Activated CD4-positive, alpha-beta T cell treated with anti-CD3 and anti-CD28 coated beads for 36 hours (primary cell): ENCODE measurements at places on chromosomes 3 and 15. TPM values are rescaled to one million over a fixed set of nuclear protein-coding genes. Genes with fewer than 3 reads are reported as not detected.
A peak's percentile ranks its signal among the peaks of the same experiment; 100 is the strongest.

BCHE gene
- total RNA-seq: not detected

NGLY1 gene
- total RNA-seq: 86.1 TPM

SIDT1 gene
- total RNA-seq: 19.0 TPM

MYO5C gene
- 0.42 TPM for total RNA-seq

GRCh38 chr3:94822298-94822697 lies 759.4 kb downstream of the NSUN3 start:
- no peak overlapping the region for H3K27ac ChIP-seq
- DNase-seq: no peak
- H3K4me3 ChIP-seq: no peak overlapping the region
- H3K27me3 ChIP-seq: no peaks in the 10 kb centered on the region
- H3K36me3 ChIP-seq: no peaks in the 10 kb centered on the region
- no peaks in the 10 kb centered on the region for H3K4me1 ChIP-seq

DNA sequence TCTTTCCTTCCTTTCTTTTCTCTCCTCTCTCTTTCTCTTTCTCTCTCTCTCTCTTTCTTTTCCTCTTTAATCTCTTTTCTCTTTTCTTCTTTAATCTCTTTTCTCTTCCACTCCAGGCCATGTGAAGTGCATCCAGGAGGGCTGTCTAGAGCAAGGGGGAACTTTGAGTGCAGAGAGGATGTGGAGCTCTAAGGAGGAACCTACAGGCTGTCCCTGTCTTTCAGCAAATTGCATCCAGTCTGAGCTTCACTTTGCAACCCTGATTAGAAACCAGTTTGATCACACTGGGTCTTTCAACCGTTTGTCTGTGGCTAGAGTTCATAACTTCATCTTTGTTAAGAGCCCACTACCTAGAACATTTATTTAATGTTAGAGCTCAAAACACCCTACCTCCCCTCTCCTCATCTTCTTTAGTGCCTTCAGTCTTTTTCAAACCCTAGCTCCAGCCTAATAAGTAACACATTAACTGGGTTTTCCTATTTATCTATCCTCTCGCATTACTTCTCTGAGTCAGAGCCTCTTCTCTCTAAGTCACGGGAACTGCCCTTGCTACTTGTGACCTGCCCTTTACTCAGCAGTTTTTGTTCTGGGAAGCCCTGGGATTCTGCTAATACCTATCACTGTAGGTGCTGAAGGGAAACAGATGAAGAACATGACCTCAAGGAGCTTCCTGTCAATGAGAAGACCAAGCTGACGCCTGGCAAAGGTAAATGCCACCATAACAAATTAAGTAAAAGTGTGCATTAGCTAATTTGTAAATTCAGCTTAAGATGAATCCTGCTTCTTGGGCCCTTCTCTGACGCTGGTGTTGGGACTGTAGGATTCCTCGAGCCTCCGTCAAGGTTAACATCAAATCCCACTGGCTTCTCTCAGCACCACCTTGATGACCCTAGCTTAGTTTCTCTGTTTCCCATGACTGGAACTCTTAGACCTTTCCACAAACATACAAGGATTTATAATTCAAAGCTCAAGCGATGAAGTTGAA lies at the start of gene GCNT3:
TSS of gene GCNT3 (plus strand) at position 508 of the 985 bp plus-strand sequence. CDS start 6,456 bp downstream, outside the sequence.
- H3K4me1 ChIP-seq: peaks cover 4% of the 10 kb centered on the region
- H3K4me3 ChIP-seq: no peak within 1 kb of the TSS

DNA sequence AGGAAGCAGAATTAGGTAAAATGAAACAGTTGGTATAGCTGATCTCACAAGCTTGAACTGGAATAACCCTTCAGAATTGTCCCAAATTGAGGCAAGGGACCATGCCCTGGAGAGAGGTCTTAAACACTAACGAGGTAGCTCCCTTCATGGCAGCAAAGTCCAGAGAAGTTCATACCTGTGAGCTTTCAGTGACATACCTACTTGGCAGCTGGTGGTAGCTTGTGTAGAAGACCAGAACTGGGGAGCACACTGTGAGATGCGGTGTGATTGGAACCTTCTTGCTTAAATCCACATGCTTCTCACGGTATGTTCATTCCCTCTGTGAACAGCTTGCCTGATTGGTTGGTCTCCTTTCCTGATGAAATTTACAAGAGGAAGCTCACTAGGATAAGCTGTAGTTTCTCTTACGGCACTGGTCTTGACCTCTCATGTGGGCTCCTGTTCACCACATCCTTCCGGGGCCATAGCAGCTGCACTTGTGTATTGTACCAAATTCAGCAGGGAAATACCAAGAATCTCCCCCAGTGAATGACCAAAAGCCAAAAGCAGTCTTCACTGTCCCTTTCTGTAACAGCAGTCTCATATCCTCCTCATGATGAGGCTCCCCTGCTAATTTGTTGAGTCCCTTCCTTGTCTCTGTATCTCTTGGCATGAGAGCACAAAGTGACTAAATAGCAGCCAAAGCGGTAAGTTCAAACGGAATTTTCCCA lies 483.7 kb upstream of the FRG2C start:
- H3K36me3 ChIP-seq: no peaks in the 10 kb centered on the region
- H3K4me3 ChIP-seq: no peak overlapping the region
- no peak for DNase-seq
- H3K4me1 ChIP-seq: no peaks in the 10 kb centered on the region

- H3K4me1 ChIP-seq: peaks cover 21% of the 10 kb centered on the region
- no peak within 1 kb of the TSS for H3K27ac ChIP-seq
- DNase-seq: no peak
- no peaks in the 10 kb centered on the region for H3K27me3 ChIP-seq
- no peak within 1 kb of the TSS for H3K4me3 ChIP-seq
Measured at GRCh38 chr3:52834871-52835501, at the start of gene MUSTN1. Gene MUSTN1, minus strand, starts transcription at chr3:52835019. Its CDS starts 71 bp downstream, at chr3:52834948.

DNA sequence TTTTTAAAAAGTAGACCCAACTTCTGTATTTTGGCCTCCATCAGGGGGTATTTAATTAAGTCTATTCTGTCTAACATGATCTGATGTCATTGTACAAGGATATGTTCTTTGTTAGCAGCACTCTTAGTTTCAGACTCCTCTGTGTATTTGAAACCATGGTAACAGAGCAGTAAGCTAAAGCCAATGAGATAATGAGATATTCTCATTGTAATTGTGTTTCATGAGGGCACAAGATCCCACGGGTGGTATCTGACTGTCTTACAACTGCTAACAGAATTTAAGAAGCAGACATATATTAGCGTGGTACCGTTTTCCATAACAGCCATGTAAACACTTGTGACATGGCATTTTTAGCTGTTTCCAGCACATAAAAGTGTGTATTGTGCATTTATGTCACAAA lies 251.2 kb upstream of the VEPH1 start:
- DNase-seq: no peak
- no peaks in the 10 kb centered on the region for H3K36me3 ChIP-seq
- no peaks in the 10 kb centered on the region for H3K4me1 ChIP-seq
- H3K4me3 ChIP-seq: no peak overlapping the region

ADAMTS7 gene
- total RNA-seq: 0.09 TPM

DNA sequence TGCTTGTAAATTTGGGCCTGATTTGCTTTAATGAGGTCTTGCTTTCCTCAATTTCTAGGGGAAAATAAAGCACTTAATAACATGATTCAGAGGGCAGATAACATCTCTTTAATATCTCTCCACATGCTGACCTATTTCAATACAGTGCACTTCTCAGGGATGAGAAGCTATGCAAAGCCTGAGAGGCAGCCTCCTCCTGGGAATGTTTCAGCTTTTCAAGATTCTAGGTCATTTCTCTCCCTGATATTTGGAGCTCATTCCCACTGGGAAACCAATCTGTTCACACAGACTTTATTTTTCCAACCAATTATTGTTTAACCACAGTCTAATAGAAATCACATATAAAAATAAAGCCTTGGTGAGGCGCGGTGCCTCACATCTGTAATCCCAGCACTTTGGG lies 67.0 kb upstream of the LSAMP start:
- no peak overlapping the region for H3K27ac ChIP-seq
- H3K27me3 ChIP-seq: no peaks in the 10 kb centered on the region
- H3K36me3 ChIP-seq: no peaks in the 10 kb centered on the region
- H3K4me1 ChIP-seq: no peaks in the 10 kb centered on the region
- H3K4me3 ChIP-seq: no peak overlapping the region
- no peak for DNase-seq

DNA sequence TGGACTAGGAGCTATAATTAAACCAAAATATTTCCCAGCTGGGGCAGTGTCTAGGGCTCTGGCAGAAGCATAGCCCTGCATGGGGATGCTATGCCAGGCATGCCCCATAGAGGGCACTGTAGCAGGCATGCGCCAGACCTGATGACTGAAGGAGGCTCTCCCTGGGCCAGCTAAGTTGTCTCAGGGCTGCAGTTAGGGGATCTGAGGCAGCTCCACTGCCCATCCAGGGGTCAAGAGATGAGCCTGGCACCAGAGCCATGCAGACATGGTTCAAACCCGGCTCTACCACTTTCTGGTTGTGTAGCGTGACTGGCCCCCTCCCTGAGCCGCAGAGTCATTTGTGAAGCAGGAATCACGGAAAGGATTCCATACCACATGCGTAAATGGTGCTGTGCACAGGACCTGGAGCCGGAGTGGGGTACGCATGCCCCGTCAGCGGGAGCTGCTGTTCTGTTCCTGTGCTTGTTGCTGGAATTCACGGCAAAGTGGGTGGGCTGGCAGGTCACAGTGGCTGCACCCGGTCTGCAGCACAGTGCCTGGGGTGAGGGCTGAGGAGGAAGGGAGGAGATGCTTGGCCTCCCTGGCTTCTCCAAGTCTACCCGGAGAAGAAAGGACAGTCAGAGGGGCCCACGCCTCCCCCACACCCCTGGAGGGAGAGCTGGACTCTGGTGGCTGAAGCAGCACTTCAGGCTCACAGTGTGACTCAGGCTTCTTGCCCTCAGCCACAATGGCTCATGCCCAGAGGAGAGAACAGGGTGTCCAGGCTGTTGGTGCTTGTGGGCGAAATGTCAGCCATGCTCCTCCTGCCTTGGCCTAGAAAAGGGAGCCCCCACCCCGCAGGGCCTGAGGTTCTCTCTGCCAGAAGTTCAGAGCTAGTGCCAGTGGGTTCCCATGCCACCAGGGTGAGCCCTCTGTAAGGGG lies 43.1 kb downstream of the DNASE1L3 start:
- H3K36me3 ChIP-seq: peaks cover 4% of the 10 kb centered on the region
- no peaks in the 10 kb centered on the region for H3K4me1 ChIP-seq
- H3K27me3 ChIP-seq: no peaks in the 10 kb centered on the region
- H3K4me3 ChIP-seq: no peak overlapping the region
- peak; percentile 83 for DNase-seq

IQCF5 gene
- not detected for total RNA-seq

HDAC11 gene
- total RNA-seq: 3.4 TPM

DNA sequence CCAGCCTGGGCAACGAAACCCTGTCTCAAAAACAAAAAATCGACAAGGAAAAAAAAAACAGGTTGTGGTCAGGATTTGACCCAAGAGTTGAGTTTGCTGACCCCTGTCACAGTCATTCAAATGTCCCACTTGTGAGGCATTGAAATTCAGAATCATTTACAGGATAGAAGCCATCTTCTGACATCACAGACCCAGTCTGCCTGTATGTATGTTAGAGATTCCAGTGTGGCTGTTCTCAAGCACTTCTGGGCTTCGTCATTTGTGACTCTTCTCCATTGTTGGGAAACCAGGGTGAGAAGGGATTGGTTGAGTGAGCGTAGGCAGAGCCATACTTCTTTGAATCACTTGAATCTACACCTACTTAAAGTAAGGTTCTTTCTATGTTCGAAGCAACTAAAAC lies 57.1 kb downstream of the LMLN start:
- H3K4me1 ChIP-seq: no peaks in the 10 kb centered on the region
- DNase-seq: no peak
- no peak overlapping the region for H3K27ac ChIP-seq
- H3K36me3 ChIP-seq: peaks cover 5% of the 10 kb centered on the region
- no peak overlapping the region for H3K4me3 ChIP-seq

DZIP1L gene
- not detected for total RNA-seq

AP3S2 gene
- total RNA-seq: 15.3 TPM

SNURF gene
- total RNA-seq: 20.4 TPM

COLQ gene
- total RNA-seq: 1.3 TPM

DNA sequence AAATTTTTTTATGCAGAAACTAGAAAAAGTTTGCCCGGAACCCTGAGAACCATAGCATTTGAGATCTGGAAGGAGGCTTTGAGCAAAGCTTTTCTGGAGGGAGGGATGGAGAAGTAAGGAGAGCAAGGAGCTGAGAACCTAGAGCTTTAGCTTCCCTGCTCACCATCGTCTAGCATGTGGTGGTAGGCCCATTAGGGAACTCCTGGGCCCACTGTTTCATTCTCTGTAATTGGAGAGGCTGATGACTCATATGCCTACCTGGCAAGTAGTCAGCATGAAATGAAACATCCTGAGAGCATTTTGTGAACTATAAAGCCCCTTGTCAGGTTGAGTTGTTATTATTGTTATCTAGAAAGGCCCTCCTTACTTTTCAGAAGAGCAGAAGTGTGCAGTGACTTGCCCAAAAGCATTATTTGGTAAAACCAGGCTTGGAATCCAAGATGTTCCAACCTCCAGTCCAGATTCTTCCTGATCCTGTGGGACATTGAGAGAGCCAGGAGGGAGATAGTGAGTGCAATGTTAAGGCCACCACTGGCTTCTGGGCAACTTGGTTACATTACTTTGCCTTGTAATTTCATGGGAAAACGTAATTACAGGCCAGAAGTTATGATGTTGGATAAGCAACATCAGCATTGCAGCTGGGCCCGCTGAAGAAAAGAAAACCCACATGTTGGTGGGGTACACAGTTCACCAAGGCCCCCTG lies 104.5 kb upstream of the BFSP2 start:
- H3K36me3 ChIP-seq: no peaks in the 10 kb centered on the region
- peaks cover 5% of the 10 kb centered on the region for H3K4me1 ChIP-seq
- no peak overlapping the region for H3K27ac ChIP-seq
- H3K27me3 ChIP-seq: peaks cover 8% of the 10 kb centered on the region

MST1R gene
- 1.2 TPM for total RNA-seq

DNA sequence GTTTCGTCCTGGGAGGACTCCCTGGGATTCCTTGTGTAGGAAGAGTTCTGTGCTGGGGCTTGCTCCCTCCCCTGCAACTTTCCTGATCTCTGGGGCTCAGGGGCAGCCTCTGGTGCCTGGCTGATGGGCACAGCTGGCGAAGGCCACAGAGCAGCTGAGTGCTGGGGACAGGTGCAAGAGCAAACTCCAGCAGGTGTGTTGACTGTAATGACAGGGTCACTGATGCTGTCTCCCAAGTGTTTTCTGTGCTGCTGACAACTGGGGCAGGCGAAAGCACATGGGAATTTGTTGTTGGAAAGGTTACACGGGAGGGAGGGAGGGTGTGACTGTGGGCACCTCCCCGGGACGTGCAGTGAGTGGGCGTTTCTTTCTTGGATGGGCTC lies 21.6 kb downstream of the CPN2 start:
- H3K36me3 ChIP-seq: no peaks in the 10 kb centered on the region
- DNase-seq: no peak
- no peak overlapping the region for H3K4me3 ChIP-seq

DNA sequence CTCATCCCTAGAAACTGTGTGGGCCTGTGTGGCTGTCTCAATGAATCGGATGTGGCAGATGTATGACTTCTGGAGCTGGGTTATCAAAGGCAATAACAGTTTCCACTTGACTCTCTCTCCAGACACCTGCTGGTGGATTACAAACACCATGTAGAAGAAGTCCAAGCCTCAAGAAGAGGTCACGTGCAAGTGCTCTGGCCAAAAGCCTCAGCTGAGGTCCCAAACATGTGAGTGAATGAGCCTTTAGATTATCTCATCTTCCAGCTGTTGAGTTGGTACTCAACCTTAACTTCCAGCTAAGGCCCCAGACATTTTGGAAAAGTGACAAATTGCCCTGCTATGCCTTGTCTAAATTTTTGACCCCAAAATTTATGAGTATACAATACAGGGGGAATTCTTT lies 42.7 kb upstream of the IL12A start:
- H3K4me3 ChIP-seq: no peak overlapping the region
- peaks cover 16% of the 10 kb centered on the region for H3K27me3 ChIP-seq
- no peak overlapping the region for H3K27ac ChIP-seq
- H3K36me3 ChIP-seq: no peaks in the 10 kb centered on the region
- H3K4me1 ChIP-seq: peaks cover 7% of the 10 kb centered on the region
- no peak for DNase-seq

GRCh38 chr3:133464573-133464972 lies 64.7 kb downstream of the BFSP2 start:
- no peaks in the 10 kb centered on the region for H3K36me3 ChIP-seq
- no peak for DNase-seq
- H3K27me3 ChIP-seq: no peaks in the 10 kb centered on the region

FAM227B gene
- 4.4 TPM for total RNA-seq

IMPG2 gene
- 0.14 TPM for total RNA-seq
